Activated CD8-positive, alpha-beta memory T cell treated with anti-CD3 and anti-CD28 coated beads for 1 hour (primary cell): ENCODE measurements at places on chromosomes 3 and 15.

DNA sequence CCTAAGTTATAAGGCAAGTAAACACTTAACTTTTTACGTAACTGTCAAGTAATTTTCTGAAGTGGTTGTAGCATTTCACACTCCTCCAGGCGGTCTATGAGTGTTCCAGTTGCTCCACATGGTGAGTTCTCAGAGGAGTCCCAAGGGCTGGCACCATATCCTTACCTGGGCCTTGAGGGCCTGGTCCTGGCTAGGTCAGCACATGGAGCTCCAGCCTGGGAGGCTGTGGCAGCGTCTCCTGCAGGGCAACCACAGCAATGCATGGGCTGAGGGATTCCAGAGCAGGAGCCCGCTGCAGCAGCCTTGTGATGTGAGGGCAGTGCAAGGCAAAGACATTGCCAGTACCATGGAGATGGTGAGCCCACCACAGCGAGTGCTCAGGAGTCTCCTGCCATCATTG is 32.2 kb upstream of the LYZL4 start:
- DNase-seq: no peak

- no peak for DNase-seq
These were observed 85.7 kb downstream of the OXNAD1 start for GRCh38 chr3:16350597-16351318.

GRCh38 chr3:193704431-193704830 is 111.4 kb downstream of the OPA1 start:
- no peak for DNase-seq

GRCh38 chr3:107032111-107032510 is 345.1 kb upstream of the CCDC54 start:
- DNase-seq: no peak

DNA sequence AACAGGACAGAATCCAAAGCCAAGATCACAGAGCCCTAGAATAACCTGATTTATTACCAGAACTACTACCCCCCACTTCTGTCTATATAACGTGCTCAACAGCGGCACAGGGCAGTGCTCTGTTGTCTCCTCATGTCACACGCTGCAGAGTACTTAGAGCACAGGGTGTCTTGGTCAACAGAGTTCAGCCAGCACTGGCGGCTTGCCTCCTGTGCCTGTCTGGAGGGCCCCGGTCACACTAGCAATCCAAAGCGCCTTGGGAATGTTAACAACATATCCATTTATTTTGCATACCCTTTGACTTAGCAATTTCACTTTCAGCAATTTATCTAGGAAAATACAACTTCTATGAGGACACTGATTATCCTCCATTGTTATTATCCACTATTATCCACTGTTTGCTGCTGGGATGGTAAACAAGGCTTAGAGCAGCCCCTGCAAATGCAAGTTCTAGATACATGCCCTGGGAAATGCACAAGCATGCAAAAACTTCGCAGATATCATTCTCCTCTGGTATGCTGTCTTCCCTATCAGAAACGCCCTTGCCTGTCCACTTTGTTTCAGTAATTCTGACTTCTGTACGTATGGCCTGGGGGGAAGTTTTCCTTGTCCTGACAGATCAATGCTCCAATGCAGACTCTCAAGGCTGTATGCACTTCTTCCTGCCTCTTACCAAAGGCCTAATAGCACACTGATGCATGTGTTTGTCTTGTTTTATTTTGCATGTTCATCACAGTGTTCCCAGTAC is 86.2 kb upstream of the OCA2 start:
- no peak for DNase-seq

- DNase-seq: no peak
These were observed 360.2 kb downstream of the ZNF385D start for GRCh38 chr3:21390856-21391255.

GRCh38 chr3:116417151-116417550 is 28.1 kb downstream of the LSAMP start:
- DNase-seq: no peak

- no peak for DNase-seq
These were observed 40.9 kb downstream of the UACA start for GRCh38 chr15:70722266-70723121.

DNA sequence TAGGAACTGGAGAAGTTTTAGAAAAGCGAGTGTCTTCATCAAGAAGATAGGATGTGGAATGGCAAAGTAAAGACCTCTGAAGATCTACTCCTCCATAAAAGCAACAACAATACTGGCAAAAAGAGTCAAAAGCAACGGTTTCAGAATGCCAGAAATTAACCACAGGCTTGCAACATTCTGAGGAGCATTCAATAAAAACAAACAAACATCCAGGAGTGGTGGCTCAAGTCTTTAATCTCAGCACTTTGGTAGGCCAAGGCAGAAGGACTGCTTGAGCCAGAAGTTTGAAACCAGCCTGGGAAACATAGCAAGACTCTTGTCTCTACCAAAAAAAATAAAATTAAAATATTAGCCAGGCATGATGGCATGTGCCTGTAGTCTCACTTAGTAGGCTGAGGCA is 143.2 kb upstream of the HACD2 start:
- DNase-seq: no peak

DNA sequence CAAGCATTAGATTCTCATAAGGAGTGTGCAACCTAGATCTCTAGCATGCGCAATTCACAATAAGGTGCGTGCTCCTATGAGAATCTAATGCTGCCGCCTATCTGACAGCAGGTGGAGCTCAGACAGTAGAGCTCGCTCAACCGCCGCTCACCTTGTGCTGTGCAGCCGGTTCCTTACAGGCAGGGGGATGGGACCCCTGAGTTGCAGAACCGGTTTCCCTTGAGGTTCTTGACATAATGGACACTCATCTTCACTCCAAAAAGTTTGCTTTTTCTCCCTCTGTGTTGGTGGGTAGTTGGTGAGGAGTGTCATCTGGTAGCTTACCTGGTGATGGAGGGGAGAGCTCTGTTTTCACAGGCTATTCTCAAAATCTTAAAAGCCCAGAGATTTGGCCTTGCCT is 324.0 kb upstream of the TBL1XR1 start:
- DNase-seq: no peak

GRCh38 chr3:96706509-96706908 is 107.9 kb upstream of the EPHA6 start:
- no peak for DNase-seq

DNA sequence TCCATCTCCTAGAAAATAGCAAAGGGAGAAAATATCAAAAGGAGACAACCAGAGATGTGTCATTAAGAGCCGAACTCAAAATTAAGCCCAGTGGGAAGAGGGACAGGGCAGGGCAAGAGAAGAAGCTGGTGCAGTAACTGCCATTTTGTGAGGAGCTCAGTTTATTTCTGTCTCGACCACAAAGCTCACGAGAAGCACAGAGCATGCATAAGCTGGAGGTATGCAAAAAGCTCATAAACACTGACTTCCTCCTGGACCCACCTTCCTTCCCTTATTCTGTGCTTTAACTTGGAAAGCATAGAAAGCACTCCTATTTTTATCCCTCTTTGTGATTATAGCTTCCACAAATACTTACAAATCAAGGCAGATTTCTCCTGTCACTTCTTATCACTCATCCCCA is 81.3 kb downstream of the DGKG start:
- no peak for DNase-seq

DNA sequence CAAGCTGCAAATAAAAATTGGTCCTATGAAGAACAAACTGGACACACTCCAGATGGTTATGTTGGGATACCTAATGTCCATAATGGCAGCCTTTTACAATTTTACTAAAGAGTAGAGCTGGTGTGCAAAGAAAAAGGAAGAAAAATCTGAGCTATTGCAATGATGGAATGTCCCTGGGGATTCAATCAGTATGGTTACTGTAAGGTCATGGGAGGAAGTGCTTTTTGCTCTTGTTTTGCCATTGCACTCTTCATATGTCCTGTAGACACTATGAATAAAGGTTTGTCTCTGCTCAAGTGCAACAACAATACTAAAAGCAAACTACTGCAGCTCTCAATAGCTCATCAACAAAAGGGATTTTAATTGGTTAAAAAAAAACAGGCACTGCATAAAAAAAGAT is 5.4 kb downstream of the PFN2 start:
- DNase-seq: no peak

DNA sequence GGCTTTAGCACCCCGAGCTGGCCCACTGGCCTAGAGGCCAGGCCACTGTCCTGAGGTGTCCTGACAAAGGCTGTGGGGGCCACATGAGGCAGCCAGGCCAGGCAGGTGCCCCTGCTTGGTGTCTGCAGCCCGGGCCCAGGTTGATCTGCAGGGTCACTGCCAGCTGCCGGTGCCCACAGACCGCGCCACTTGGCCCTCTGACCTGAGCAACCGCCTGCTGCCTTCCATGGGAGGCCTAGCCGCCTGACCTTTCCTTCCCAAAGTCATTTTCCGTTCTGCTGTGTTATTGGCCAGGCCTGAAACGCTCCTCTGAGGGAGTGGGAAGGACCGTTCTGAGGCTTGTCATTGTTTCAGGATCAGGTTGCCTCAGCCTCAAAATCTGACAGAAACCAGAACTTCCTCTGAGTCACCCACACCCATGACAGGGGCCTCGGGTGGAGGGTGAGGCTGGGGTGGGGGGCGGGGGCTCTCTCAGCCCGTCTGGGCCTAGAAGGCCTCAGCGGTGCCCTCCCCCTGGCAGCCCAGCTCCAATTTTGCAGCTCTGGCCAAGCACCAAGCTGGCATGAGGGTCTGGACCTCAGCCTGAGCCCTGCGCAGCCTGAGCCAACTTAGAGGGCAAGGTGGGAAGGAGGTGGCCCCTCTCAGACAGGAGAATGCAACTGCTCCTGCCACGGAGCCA is 140.7 kb upstream of the MEF2A start:
- DNase-seq: no peak

GRCh38 chr3:107128946-107129345 is 248.3 kb upstream of the CCDC54 start:
- no peak for DNase-seq

GRCh38 chr3:98003306-98003969 is 31.2 kb upstream of the RIOX2 start:
- DNase-seq: no peak

- DNase-seq: no peak
These were observed 90.5 kb downstream of the CHRNA7 start for GRCh38 chr15:32120577-32121383.

DNA sequence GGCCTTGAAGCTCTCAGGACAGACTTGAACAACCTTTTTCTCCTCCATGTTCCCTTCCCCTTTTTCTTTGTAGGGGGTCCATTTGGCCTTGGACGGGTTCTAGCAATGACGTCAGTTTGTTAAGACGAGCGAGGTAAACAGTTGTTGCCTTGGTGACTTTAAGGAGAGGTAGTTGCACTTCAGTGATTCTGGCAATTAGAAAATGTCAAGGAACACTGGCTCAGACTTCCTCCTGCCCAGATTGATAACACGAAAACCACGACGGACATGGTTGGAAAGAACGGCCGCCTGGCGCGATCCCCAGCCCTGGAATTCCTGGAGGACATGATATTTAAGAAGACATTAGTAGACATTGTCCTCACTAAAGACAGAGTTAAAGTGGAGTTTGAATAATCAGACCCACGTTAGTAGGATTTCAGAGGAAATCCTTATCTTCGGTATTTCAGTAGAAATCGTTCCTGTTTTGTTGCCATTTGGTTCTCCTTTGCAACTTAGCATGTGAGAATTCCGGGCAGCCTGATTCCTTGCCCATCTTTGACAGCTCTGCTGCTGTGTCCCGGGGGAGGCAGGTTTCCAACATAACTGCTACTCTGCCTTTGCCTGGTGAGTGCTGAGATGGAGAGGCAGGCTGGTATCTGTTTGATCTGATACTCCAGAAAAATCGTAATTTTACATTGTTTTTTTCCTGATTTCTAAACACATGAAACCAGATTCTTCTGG is 87.3 kb downstream of the ST6GAL1 start:
- no peak for DNase-seq

DNA sequence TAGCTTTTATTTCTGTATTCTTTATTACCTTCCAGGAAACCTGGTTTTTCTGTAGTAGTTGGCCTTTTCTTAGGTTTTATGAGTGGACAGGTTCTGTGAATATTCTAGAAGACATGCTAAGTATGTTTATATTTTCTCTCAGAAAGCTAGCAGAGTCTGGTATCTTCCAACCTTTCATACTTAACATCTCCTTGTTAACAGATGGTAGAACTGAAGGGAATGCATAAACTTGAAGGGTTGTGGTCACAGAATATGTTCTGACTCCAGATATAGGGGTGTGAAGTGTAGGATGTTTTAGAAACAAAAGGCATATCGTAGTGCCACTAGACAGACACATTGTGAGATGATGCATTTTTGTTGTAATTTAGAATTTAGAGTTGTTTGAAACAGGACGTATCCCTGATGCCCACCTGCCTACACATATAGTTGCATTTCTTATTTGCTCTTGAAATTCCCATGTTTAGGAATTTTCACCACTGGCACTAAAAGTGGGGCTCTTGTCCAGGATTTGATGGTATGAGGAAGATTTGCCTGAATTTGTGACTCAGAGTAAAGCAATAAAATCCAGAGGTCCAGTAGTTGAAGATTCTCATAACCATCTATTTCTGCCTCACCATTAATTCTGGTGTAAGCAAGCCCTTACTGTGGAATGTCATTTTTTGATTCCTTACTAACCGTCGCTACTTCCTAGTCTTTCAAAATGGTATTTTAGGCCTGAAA is 274.5 kb downstream of the FEZF2 start:
- no peak for DNase-seq

DNA sequence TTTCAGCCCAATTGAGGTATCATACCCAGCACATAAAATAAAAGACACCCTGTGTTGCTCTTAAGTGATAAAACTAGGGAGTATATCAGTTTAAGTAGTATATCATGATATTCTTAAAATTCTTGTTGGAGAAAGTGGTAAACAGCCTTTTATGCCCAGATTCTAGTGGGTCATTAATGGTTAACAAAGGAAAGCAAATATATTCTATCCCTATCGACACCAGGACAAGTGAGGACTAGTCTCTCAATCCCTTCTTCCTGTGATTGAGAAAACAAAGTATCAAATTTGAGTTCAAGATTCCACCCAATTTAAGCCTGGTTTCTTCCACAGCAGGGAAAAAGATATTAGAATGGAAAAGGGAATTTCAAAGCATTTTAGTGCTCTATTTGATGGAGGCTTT is 142.4 kb upstream of the IL12A start:
- no peak for DNase-seq

DNA sequence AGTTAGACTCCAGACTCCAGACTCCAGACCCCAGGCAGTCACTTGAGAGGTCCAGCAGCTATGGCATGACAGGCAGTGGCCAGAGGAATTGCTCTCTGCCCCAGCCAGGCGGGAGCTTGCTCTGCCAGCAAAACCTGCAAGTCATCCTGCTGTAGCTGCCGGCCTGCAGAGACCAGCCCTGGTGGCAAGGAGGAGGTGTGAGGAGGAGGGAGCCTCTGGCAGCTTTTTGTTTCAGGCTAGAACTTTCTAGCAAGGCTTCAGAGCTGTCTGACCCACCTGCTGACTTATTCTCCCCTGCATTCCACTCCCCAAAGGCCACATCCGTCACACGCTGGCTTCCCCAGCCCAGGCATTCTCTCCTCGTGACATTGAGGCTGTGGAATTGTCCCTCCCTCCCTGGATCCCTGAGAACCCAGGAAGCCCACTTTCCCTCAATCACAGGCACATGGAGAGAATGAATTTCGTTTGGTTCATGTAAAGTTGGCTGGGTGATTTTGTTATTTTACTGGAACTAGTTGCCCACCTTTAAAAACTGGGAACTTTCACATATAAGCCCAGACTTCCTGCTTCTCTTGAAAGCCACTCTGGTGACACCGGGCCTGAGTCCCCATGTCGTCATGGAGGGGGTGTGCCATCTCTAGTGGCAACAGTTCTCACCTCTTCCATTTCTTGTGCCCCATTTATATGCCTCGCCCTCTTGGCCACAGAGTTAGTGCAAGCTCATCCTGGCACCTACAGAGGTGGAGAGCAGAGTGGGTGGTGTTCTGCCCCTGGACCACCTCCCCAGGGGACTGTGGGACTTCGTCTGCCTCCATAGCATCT is 82.7 kb downstream of the ABHD5 start:
- no peak for DNase-seq

- DNase-seq: no peak
These were observed 129.5 kb downstream of the ST8SIA2 start for GRCh38 chr15:92523176-92523575.

- DNase-seq: no peak
These were observed 12.4 kb upstream of the ABHD2 start for GRCh38 chr15:89075846-89076245.
